ENCODE measurements at places on chromosomes 7 and 10. TPM values are rescaled to one million over a fixed set of nuclear protein-coding genes. Genes with fewer than 3 reads are reported as not detected.

MEST gene
- 31.0 TPM for total RNA-seq

RAMP3 gene
- total RNA-seq: 82.6 TPM

INHBA gene
- total RNA-seq: 5.9 TPM

TRIM73 gene
- total RNA-seq: 4.3 TPM

CACNA2D1 gene
- total RNA-seq: 18.3 TPM

PAOX gene
- total RNA-seq: 7.0 TPM

ANKRD7 gene
- 3.0 TPM for total RNA-seq

CALCR gene
- total RNA-seq: 5.3 TPM

PNLIPRP3 gene
- total RNA-seq: not detected

OR2A1 gene
- not detected for total RNA-seq

HOXA13 gene
- total RNA-seq: 0.44 TPM

SMKR1 gene
- 0.63 TPM for total RNA-seq

NUTM2E gene
- total RNA-seq: 0.16 TPM

JCAD gene
- 27.1 TPM for total RNA-seq

PALS2 gene
- 35.6 TPM for total RNA-seq

CALHM2 gene
- total RNA-seq: 26.0 TPM

TAS2R3 gene
- total RNA-seq: 2.7 TPM

ECHS1 gene
- total RNA-seq: 85.6 TPM

MGMT gene
- 25.9 TPM for total RNA-seq

WASHC2C gene
- total RNA-seq: 47.0 TPM

MDFIC gene
- total RNA-seq: 32.9 TPM

OPALIN gene
- total RNA-seq: not detected

FAM24B gene
- 3.8 TPM for total RNA-seq

CTBP2 gene
- 111 TPM for total RNA-seq

FAM241B gene
- total RNA-seq: 7.6 TPM

SP8 gene
- total RNA-seq: not detected

COBL gene
- 42.7 TPM for total RNA-seq

AS3MT gene
- total RNA-seq: 2.0 TPM

PNLIPRP2 gene
- not detected for total RNA-seq

SORCS3 gene
- 1.1 TPM for total RNA-seq

SMO gene
- total RNA-seq: 13.2 TPM

MYH16 gene
- total RNA-seq: not detected

WNT8B gene
- total RNA-seq: not detected

MBL2 gene
- not detected for total RNA-seq
